ENCODE measurements at places on chromosomes 5 and 9.

DNA sequence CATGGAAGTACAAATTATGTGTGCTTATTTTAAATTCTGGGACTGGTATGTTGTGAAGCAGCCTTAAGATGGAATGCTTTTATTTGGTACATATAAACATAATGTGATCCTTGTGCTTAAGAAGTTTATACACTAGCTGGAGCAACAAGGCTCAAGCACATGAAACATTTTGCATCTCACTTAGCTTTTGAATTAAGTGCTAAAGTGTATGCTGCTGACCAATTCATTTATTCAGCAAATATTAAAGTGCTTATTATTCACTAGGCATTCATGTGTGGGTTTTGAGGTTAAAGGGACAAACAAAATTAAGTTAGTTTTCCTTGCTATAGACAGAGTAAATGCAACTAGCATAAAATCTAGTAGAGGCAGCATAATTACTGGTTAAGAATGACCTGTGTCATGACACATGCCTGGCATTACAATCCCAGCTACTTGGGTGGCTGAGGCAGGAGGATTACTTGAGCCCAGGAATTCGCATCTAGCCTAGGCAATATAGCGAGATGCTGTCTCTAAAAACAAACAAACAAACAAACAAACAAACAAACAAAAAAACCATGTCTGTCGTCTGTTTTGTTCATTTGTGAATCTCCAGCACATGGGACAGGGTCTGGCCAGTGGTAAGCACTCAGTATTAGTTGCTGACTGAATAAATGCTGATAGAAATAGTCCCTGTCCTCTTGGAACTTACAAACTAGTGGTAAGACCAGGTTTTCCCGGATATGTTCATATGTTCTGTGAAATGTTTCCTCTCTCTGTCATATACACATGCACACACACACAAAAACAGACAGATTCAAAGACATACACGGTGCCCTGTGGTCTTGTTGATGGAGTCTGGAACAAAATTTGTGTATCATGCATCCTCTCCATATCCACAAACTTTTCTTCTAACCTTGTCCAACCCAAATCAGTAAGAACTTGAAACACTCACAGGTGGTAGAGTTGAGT is 41.9 kb upstream of the TNFAIP8 start:
- no peak for DNase-seq

- no peak for DNase-seq
Measured at GRCh38 chr9:137485343-137486140, 26.4 kb upstream of the NSMF start.

- DNase-seq: no peak
Measured at GRCh38 chr5:171573021-171573420, 153.6 kb downstream of the FGF18 start.

DNA sequence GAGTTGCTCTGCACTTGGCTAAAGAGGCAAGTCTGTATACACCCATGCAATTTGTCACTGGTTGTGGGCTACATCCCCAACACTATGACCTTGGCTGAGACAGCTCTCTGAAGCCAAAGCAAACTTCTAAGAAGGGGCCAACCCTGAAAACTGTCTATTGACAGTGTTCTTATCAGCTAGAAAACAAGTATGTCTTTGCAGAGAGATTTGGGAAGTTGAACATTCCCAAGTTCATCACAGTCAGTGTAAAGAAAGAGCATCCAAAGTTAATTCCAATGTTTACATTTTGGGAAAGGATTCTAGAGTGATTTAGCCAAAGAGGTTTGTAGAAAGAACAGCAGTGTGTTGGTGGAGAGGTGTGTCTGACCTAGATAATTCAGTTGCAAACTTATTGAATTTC is 711.1 kb upstream of the CHD1 start:
- DNase-seq: no peak

- no peak for DNase-seq
Measured at GRCh38 chr5:93497096-93497495, 83.9 kb downstream of the NR2F1-AS1 start.

DNA sequence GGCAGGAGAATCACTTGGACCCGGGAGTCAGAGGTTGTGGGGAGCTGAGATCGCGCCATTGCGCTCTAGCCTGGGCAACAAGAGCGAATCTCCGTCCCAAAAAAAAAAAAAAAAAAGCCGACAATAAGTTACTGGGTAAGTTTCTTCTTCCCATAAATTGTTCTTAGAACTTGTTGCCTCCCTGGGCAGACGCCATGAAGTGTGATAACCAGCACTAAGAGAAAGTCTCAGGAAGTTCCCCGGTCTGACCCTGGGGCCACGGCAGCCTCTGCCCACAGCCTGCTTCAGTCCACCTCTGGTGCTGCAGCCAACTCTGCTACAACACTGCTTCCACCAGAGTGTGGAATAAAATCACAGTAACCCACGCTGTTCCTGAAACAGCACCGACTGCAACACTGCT is 19.1 kb downstream of the LPCAT1 start:
- no peak for DNase-seq

DNA sequence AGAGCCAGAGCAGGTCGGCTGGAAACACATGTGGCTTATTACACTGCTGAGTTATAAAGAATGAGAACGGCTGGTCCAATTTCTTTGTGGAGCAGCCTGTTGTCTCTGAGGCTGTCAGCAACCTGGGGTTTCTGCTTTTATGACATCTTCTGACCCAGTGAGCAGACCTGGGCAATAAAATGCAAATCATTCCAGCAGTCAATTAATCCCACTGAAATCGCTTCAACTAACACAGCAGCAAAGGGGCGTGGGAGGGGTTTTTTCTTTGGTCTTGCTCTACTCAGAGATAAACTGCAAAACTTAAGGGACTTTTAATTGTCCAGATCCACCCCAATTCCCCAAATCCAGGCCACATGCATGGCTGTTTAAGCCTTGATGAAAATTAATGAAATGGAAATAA is 215.7 kb downstream of the SLIT3 start:
- DNase-seq: no peak

GRCh38 chr9:89945133-89945532 is 340.3 kb downstream of the GADD45G start:
- DNase-seq: no peak

DNA sequence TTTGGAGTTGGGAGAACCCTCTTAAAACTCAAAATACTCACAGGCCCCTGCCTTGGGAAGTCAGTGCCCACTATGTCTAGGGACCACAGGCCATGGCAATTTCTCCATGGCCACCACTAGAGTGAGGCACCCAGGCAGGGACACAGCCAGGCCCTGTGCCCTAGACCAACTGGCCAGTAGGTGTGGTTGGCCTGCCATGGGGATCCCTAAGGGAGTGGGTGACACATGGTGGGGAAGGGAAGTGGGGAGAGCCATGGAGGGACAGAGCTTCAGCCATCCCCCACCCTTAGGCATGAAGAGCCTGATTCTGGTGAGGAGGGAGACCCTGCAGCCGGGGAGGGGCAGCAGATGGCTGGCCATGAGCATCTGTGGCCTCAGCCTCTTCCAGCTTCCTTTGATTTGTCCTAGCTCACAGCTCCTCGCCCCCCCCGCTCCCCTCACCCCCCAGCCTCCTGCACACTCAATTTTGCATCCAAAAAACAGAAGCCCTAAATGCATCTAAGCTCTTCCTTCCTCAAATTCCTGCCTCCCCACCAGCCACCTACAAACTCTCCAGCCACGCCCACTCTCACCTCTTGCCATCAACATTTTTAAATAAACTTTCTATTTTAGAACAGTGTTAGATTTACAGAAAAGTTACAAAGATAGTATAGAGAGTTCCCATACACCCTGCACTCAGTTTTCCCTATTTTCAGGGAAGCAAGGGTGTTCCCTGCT is 1.6 kb upstream of the DBN1 start:
- DNase-seq: no peak

- DNase-seq: no peak
Measured at GRCh38 chr9:87513880-87514535, 16.3 kb downstream of the DAPK1 start.

GRCh38 chr5:139422307-139422893 is 16.9 kb downstream of the DNAJC18 start:
- DNase-seq: no peak

Measured in activated T-helper 1 cell treated with anti-CD3 and anti-CD28 coated beads, Interleukin-2, amount 50 U/mL, for 16 hours (primary cell).